ENCODE measurements at places on chromosomes 3 and 15. TPM values are rescaled to one million over a fixed set of nuclear protein-coding genes. Genes with fewer than 3 reads are reported as not detected.

DNA sequence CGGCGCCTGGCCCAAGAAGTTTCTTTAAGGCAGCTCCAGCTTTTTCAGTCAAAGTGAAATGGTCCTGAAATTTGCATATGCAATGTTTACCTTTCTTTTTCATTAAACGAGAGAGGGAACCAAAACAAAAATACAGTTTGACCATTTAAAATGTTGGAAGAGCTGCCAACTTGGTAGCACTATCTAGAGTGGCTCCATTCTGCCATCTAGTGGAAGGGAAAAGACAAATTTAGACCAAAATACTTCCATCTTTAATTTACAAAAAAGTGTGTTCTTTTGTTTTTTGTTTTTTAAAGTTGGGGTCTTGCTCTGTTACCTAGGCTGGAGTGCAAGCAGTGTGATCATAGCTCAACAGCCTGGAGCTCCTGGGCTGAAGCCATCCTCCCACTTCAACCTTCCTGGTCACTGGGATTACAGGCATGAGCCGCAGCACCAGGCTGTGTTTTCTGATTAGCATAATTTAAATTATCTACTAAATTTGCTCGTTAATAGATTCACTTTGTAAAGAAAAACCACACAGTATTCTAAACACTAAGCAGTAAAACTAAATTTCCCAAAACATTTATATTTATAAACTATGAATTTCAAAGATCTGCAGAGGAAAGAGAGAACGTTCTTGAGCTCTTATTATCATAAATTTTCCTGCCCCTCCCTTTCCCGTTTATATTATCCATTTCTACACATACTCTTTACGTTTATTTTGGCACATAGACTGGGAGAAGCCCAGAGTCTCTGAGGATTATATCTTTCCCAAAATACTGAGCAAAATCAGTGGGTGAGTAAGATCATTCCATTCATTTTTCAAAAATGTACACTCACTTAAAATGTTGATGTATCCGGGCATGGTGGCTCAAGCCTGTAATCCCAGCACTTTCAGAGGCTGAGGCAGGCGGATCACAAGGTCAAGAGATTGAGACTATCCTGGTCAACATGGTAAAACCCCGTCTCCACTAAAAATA is 15.4 kb upstream of the RFC4 start:
- DNase-seq, result no peak

DNA sequence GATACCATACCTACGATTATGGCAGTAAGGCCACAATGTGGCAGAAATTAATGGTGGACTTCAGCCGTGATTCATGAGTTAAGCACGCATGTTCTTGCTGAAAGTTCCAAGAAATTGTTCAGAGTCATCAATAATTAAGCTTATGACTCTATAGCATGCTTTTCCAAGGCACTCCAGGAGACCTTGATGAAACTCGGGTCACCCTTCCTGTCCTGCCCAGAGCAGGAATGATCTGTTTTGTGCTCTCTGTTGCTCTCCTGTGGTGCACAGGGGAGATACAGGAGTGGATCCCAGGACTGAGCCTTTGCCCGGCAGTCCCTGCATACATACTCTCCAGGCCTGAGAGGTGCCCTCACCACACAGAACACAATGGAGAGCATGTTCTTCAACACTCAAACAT is 141.6 kb upstream of the SLC2A2 start:
- DNase-seq, result no peak

- DNase-seq, result no peak
These were observed 183.6 kb downstream of the MCTP2 start for GRCh38 chr15:94414916-94415315.

GRCh38 chr15:70466305-70466704 is 297.1 kb downstream of the UACA start:
- no peak for DNase-seq

DNA sequence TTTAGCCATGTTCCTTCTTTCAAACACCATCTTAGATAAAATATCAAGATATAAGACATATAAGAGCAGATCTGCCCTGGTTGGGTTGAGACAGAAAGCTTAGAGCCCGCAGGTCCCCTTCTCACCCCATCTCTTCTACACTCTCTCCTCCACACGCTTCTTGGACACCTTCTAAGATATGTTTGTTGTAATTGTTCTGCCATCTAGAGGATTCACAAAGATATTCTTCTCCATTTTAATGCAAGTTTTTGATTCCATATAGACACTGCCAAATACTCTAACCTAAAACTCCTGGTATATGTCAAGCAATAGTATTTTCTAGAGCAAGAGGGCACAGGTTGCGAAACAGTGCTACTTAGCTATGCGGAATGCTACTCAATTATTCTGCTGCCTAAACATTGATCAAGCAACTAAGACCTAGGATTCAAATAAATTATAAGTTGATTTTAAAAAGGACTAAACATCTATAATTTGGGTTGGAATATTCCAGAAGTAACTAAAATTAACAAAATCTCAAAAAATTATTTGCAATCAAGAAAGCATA is 6.8 kb downstream of the CHRM5 start:
- no peak for DNase-seq

DNA sequence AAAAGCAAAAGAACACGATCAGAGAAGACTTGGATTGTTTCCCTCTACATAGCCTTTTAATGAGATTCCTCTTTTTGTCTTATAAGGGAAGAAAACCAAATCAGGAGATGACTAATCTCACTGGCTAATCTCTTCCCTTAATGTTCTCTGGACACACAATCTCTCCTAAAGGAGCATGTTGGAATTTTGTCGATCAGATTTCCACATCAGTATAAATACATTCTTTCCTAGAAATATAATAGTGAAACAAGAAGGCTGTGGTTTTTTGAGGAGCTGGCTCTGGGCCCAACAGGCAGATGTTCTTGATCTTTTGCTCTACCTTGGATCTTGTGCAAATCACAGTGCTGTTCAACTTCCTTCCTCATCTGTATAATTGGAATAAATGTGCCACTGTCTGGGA is 94.0 kb downstream of the GTPBP8 start:
- DNase-seq, result no peak

DNA sequence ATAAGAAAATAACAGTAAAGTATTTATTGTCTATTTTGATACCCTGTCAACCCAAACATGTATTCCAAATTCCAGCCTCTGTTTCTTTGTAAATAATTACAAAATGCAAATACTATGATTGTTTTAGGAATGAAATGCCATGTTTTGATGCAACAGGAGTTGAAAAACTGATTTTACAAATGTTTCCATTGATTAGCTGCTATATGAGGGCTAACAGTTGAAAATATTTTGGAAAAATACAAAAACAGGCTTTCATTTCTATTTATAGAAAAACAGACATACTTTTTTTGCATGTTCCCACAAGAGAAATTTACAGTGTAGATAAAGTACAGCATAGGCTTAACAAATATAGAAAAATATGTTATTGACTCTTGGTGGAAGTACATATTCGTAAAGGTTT is 20.0 kb downstream of the MBNL1 start:
- no peak for DNase-seq

Gene ARL14
- not detected for total RNA-seq

- DNase-seq, result no peak
These were observed 348.5 kb upstream of the SOX2 start for GRCh38 chr3:181363231-181363630.

Data from activated CD8-positive, alpha-beta T cell treated with anti-CD3 and anti-CD28 coated beads for 36 hours (primary cell).